ENCODE measurements at places on chromosomes 12 and 14.
A peak's percentile ranks its signal among the peaks of the same experiment; 100 is the strongest.

GRCh38 chr14:101236496-101237251 lies 324.6 kb upstream of the DIO3 start:
- peak; percentile 64 for DNase-seq

- DNase-seq, result no peak
Measured at GRCh38 chr14:31435276-31435675, 14.9 kb upstream of the HEATR5A start.

- DNase-seq, result no peak
Measured at GRCh38 chr12:75591628-75592027, 80.2 kb upstream of the KRR1 start.

GRCh38 chr12:109582636-109583035 lies 9.0 kb downstream of the MVK start:
- DNase-seq, result no peak

GRCh38 chr14:92718664-92719063 lies 29.8 kb downstream of the LGMN start:
- DNase-seq, result no peak

DNA sequence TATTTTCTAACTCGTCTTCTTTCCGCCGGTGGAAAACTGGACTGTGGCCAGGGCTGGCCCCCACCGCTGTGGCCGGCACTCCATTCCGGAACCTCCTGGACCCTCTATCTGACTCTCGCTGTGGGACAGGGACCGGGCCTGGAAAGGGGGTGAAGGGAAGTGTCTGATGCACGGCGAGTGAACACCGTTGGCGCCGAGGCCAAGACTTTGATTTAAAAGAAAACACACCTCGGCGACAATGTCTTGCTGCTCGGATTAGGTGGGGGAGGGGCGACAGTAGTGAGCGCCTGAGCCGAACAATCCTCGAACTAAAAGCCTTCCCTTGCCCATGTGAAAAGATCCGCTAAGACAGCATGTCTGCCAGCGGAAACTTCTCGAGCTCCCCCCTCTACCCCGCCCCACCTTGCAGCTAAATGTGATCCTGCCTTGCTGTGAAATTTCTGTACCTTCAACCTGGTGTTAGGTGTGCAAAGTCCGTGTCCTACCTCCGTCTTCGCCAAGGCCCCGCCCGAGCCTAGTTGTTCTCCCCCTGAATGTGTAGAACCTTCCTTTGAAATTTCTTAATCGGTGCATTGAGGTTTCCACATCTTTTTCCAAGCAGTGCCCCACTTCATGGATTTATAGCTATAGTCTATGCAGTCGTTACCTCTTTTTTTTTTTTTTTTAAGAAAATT lies 862 bp upstream of the HOTAIR start:
- no peak for DNase-seq

DNA sequence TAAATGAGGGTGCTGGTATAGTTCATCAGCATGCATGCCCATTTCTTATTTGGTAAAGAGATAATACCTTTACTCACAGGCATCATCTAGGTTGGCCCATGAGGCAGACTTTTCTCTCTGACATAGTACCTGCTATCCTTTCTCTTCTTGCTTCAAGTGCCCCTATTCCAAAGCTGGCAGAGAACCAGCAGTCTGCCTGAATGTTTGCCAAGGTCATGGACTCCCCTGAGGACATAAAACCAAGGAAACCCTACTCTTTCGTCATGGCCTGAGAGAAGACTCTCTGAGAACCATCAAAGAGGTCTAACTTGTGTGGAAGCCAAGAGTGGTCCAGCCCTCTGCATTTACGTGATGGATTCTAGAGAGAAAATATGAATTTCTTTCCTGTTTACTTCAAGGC lies 11.9 kb downstream of the PPP1R36 start:
- DNase-seq, result no peak

DNA sequence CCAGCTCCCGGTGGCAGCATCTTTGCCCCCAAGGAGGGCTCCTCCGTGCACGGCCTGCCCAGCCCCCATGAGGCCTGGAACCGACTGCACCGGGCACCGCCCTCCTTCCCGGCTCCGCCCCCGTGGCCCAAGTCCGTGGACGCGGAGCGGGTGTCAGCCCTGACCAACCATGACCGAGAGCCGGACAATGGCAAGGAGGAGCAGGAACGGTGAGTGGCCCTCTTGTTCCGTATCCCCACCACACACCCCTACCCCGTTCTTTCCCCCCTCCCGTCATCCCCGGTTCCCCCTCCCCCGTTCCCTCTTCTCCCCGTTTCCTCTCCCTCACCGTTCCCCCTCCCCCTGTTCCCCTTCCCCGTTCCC lies 28.3 kb downstream of the LRCOL1 start:
- no peak for DNase-seq

- no peak for DNase-seq
Measured at GRCh38 chr12:67671892-67672291, 23.3 kb downstream of the DYRK2 start.

DNA sequence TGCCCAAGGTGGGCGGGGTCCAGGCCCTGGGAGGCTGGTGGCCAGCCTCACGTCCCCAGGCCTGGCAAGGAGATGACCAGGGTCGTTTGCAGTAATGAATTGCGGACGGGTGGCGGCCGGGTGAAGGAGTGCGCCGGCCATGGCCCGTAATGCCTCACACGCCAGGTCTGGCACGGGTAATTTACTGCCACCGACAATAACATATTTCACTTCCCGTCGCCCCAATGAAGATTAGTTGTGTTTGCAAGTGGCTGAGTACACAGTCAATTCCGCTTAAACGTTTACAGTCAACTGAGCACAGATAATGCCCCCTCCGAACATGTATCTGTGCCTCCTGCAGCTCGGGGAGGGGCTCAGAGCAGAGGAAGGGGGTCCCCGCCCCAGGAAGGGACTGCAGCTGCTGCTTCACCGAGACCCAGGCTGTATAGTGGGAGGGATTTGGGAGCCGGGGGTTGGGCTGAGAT lies 48.3 kb downstream of the MVK start:
- no peak for DNase-seq

GRCh38 chr14:50085570-50086320 lies 30.6 kb downstream of the VCPKMT start:
- no peak for DNase-seq

DNA sequence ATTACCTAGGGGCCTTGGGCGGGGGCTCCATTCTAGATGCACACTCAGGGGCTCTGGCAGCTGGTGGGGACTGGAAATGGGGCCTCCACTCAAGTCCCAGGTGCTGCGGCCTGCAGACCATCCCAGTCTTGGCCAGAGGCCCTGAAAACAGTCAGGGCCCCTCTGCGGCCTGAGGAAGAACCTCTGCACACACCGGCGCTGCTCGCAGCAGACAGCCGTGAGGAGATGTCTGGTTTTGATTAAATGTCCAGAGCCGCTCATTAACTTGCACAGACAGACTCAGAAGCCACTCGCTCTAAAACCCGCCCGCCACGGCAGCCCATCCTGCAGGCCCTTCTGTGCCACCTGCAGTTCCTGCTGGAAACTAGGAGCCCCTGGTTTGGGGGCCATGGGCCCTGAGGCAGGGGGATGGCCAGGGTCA lies 36.4 kb upstream of the NCOR2 start:
- DNase-seq, result no peak

DNA sequence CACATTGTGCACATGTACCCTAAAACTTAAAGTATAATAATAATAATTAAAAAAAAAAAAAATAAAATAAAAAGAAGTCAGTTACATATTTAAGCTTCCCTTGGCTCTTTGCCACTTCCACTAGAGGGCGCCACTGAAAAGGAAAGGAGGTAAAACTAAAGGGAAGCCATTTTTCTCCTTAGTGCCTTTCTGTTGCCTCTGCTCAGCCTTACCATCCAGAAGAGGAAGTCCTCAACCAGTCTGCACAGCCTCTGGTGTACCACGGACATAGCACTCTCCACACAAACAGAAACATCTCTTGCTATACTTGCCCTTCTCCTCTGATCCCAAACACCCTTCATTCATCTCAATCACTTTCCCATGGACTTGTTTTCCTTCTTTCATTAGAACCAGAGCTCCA lies 169.0 kb upstream of the EEA1 start:
- DNase-seq, result peak; percentile 68

DNA sequence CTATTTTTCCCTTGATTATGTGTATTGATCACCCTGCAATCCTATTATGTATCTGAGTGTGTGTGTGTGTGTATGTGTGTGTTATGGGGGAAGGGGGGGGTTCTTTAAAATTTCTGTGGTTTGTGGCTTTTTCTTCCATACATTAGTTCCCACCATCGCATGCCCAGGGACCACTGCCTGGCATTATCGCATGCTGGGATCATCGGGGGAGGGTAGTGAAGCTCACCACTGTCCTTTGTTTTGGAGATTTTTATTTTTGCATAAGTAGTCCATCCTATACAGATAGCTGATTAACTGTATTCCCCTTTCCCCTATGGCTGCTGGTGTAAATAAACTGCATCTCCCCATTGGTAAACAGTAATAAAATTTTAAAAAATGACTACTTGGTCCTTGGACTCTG lies 3.4 kb downstream of the ATXN7L3B start:
- DNase-seq, result no peak

GRCh38 chr12:52537101-52537500 lies 15.8 kb downstream of the KRT71 start:
- no peak for DNase-seq

DNA sequence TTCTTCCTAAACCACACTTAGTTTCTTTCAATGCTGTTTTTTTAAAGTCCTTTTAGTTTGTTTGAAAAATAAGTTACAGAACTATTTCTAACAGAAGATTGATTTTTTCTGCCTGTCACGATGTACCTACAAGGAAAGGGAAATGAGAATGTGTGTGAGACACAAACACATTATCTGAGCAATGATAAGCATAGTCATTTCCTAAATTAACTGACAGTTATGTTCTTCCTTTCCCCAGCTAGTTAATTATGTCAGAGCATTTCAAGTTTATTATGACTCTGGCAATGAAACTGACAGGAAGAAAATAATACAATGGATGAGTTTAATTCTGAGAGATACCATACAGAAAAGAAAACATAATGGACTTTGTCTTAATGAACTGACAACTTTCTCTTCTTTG lies 21.3 kb upstream of the LDHB start:
- no peak for DNase-seq

GRCh38 chr14:98189511-98189910 lies 1082.5 kb downstream of the BCL11B start:
- no peak for DNase-seq

- DNase-seq, result no peak
Measured at GRCh38 chr14:101318271-101318670, 243.0 kb upstream of the DIO3 start.

GRCh38 chr12:54311051-54311450 lies 10.2 kb upstream of the NFE2 start:
- no peak for DNase-seq

DNA sequence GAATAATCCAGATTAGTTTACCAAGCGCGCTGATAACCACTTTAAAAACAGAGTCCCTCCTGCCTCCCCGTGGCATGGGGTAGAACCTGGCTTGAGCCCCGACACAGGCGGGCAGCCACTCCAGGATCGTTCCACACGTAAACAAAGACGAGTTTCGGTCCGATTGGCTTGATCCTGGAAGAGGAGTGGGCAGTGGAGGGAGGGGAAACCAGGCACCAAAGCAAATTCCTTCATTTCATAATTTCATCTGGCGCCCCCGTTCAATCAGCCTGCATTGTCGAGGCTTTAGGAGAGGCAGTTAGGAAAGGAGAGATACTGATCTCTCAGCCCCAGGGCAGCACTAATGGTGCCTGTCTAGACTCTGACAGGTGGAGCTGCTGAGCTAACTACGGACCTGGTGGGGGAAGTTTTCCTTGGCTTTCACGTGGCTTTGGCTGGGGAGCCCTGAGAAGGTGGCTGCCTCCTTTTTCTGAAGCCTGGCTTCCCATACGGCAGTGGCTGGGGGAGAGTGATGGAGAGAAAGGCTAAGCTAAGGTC lies 751 bp upstream of the GPRC5A start:
- no peak for DNase-seq

DNA sequence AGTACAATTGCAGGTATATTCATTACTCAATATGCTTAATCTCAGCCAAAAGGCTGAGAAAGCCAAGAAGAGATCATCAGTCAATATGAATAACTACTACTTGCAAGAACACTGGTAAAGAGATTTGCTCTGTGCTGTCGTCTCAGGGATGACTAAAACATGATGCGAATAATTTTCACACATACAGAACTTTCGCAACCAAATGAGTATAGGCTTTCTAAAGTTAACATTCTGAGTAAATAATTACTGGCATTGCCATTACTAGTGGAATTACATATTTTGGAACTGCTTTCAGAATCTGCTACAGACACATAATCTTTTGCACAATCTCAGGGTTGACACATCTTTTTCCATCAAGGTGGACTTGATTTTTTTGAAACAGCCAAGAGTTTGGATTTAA lies 24.7 kb downstream of the NCKAP1L start:
- DNase-seq, result no peak

- DNase-seq, result no peak
Measured at GRCh38 chr12:13187399-13187798, 9.1 kb upstream of the EMP1 start.

- peak; percentile 83 for DNase-seq
Measured at GRCh38 chr14:24315807-24316596, 4.7 kb downstream of the LTB4R start.

- DNase-seq, result peak; percentile 86
Measured at GRCh38 chr12:56119361-56119796, 1.3 kb downstream of the ZC3H10 start.

DNA sequence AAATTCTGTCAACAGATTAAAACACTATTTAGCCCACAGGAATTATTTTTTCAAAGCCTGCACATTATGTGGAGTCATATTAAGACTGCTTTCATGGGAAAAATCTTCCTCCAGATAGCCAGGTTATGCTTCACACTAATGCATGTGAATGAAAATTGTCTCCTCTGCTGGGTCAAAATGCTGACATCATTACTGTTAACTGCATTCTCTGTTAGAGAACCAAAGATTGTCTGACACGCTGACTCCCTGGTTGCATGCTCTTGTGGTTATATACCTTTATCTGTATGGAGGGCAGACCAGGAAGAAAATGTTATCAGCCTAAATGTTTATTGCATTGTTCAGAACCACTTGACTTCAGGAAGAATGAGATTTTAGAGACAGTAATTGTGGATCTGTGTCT lies 432.2 kb upstream of the MDGA2 start:
- no peak for DNase-seq

DNA sequence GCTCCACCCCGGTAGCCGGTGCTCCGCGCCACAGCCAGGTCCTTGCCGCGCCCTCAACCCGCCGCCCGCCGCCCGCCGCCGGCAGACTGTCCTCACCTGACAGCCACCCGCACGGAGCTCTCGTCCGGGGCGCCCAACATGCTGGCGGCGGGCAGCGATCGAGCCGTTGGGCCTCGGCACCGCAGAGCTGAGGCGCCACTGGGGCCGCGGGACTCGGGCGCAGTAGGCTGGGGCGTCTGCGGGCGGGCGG lies 164 bp downstream of the KIF21A start:
- no peak for DNase-seq

DNA sequence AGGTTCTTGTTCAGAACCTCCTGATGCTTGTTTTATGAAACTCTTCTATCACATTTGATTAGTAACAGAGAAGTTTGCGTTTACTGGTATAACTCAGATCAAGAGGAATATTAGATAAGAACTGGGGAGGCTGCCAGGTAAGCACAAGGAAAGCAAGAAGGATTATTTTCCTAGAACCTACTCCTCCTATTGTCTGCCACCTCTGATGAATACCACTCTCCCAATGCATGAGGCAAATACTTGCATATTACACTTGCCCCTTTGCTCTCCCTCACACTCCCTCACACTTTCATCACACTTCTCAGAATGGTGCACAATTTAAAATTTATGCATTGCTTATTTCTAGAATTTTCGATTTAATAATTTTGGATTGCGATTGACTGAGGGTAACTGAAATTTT lies 43.6 kb downstream of the LIN7A start:
- DNase-seq, result no peak

- DNase-seq, result no peak
Measured at GRCh38 chr12:67853204-67853603, 136.0 kb upstream of the IFNG-AS1 start.

- no peak for DNase-seq
Measured at GRCh38 chr12:124442772-124443445, 124.5 kb downstream of the NCOR2 start.

All from suprapubic skin (tissue), 4 donors.